Astrocyte (in vitro differentiated cells and primary cell): ENCODE measurements at places on chromosomes 7 and 10.

DNA sequence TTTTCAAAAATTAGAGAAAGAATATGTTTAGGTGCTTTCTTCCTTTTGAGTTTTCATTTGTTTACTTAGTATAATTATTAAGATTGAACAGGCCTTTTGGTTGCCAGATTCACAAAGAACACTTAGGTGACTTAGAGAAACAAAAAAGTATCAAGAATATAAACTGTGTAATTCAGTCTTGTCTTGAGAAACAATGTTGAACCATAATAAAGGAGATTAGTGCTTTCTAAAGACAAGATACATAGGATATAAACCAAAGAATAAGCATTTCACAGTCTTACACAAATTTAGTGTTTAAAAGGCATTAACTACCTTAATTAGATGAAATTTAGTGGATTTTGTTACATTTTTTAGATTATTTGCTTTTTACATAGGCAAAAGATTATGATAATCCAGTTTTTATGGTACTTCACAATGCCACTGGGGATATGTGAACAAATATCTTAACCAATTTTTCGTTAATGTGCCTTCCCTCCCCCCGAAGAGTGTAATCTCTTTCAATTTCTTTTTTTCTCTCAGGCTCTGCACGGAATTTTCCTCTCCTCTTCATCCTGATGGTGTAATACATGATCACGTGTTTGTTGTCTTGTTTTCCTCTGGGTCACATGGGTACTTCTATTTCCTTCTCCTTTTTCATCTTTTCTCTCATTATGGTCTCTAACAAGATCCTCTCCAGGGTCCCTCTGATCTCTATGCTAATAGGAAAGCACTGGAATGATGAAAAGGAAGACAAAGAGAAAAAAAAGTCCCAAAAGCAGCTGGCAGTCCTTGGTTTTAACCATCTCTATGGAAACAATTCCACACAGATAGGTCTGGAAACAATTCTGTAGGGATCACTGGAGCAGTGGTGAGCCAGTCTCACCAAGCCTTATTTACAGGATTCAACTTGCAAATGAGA is 3.7 kb upstream of the HNRNPH3 start:
- DNase-seq: peak; percentile 66

GRCh38 chr10:3699916-3700315 is 85.1 kb downstream of the KLF6 start:
- DNase-seq: no peak

DNA sequence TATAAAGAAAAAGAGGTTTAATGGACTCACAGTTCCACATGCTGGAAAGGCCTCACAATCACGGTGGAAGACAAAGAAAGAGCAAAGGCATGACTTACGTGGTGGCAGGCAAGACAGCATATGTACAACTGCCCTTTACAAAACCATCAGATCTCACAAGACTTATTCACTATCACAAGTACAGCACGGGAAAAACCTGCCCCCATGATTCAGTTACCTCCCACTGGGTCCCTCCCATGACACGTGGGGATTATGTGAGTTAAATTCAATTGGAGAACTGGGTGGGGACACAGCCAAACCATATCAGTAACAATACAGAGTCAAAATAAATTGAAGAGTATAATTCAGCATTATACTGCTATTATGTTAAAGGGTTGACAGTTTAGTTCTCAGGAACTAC is 37.8 kb downstream of the RNLS start:
- no peak for DNase-seq

DNA sequence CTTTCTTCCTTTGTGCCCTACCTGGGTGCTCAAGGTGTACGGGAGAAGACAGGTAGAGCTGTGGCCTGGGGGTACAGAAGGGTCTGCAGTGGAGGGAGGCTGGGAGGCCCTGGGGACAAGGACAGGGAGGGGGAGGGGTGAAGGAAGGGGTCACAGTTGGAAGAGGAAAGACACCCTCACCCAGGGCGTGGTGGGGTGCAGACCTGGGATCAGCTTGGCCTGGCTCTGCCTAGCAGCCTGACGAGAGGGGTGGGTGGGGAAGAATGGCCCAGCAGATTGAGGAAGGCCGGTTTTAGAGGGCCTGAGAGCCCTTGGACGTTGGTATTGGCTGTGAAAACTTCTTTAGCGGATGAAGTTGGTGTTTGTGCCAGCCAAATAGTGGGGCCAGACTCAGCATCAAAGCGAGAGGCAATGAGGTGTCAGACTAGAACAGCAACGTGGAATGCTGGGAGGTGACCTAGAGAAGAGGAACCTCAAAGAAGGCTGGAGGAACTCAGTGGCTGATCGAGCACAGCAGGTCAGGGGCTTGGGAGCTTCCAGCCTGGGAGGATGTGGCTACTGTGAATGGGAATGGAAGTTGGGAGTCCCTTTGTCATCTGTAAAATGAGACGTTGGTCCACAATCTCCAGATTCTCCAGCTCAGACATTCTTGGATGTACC is 18.1 kb upstream of the TRIM8 start:
- DNase-seq: no peak

DNA sequence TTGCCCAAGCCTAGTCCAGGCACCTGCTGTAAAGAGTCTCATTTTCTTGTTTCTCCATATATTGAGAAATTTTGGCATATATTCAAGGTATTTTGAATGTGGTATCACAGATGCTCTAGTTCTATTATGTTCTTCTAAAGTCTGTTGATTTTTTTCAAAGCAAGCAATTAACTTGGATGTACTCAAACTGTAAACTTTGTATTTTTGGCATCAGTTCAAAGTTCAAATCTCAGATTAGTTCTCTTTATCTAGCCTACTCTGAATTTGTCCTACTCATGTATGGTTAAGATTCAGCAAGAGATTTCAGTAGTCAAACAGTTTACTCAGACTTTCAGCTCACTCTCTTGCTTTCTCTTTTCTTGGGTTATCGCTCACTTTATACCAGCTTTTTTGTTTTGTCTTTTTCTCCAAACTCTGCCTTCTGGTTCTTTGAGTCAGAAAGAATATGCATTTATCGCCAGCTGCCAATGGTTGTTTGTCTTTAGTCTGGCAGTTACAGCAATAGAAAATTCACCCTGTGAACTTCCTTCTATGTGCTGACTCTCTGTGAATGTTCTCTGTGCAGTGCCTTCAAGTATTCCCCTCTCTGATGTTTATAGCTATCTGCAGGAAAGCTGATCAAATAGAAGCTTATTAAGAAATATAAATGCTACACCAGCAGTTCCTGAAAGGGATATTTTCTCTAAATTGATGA is 56.0 kb downstream of the ANKRD7 start:
- no peak for DNase-seq

GRCh38 chr10:62726142-62726541 is 78.4 kb upstream of the ADO start:
- DNase-seq: no peak

GRCh38 chr10:3803927-3804741 is 19.1 kb upstream of the KLF6 start:
- no peak for DNase-seq

DNA sequence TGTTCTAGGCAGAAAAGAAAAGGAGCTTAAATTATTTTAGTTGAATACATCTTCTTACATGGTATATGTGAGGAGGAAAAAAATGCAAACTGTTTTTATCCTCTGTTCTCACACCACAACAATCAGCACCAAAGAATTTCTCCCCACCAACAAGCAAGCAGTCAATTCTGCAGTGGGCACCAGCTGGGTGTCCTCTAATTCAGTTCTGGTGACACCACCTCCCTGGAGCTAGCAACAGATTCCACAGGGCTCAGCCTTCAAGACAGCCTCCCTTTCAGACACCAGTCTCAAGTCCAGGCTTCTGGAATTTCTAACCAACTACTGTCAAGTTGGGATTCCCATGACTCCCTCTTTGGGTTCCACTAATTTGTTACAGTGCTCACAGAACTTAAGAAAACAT is 490.2 kb upstream of the IGFBP3 start:
- no peak for DNase-seq

- peak; percentile 57 for DNase-seq
Measured at GRCh38 chr7:108406222-108406890, 49.9 kb downstream of the NRCAM start.

GRCh38 chr7:135971366-135971725 is 5.8 kb downstream of the MTPN start:
- DNase-seq: no peak

DNA sequence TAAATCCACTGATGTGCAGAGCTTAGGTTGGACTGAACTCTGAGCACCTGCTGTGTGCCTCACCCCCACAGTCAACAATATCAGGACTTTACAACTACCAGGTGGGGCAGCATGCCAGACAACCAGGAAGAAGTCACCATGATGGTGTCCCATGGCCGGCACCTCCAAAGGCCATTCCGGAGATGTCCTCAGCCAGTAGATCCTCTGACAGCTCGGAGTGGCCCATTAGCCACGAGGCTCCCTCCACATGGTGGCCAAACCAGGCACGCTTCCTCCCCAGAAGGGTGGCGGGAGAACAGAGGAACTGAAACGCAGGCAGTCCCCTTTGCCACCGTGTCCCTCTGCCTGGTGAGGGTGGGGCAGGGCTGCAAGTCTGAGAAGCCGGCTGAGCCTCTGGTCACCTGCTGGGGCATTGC is 390.0 kb downstream of the TNS3 start:
- no peak for DNase-seq
